ENCODE measurements at places on chromosomes 16 and 17. TPM values are rescaled to one million over a fixed set of nuclear protein-coding genes. Genes with fewer than 3 reads are reported as not detected.

TOP2A gene
- 19.6 TPM for total RNA-seq

CD79B gene
- under 0.01 TPM for total RNA-seq

CCR7 gene
- total RNA-seq, result not detected

COG4 gene
- 45.7 TPM for total RNA-seq

KREMEN2 gene
- not detected for total RNA-seq

C16orf86 gene
- total RNA-seq, result 2.0 TPM

CD300E gene
- total RNA-seq, result under 0.01 TPM

CPHXL2 gene
- total RNA-seq, result not detected

CTRL gene
- 2.0 TPM for total RNA-seq

B4GALNT2 gene
- total RNA-seq, result not detected

ASPHD1 gene
- 9.4 TPM for total RNA-seq

LRRC45 gene
- total RNA-seq, result 14.3 TPM

PLA2G10 gene
- total RNA-seq, result not detected

HBA2 gene
- 823 TPM for total RNA-seq

KCNJ18 gene
- total RNA-seq, result not detected

RAP1GAP2 gene
- 25.3 TPM for total RNA-seq

SLC35G6 gene
- not detected for total RNA-seq

CACNG3 gene
- 3.3 TPM for total RNA-seq

CCL8 gene
- total RNA-seq, result not detected

PITPNM3 gene
- total RNA-seq, result 10.6 TPM

KRTAP17-1 gene
- not detected for total RNA-seq

SHISA6 gene
- 2.4 TPM for total RNA-seq

CTF1 gene
- 0.41 TPM for total RNA-seq

PARD6A gene
- total RNA-seq, result 9.4 TPM

VPS35L gene
- 55.8 TPM for total RNA-seq

CENPV gene
- 97.8 TPM for total RNA-seq

C16orf96 gene
- 0.41 TPM for total RNA-seq

DNAH17 gene
- total RNA-seq, result under 0.01 TPM

MYH2 gene
- total RNA-seq, result not detected

OTOA gene
- total RNA-seq, result 0.41 TPM

OGFOD3 gene
- 15.9 TPM for total RNA-seq

CDRT15L2 gene
- not detected for total RNA-seq

SAMD14 gene
- 21.2 TPM for total RNA-seq

CCL16 gene
- total RNA-seq, result not detected

GPR179 gene
- total RNA-seq, result 1.2 TPM

ZKSCAN2 gene
- 13.9 TPM for total RNA-seq

UTP4 gene
- 39.1 TPM for total RNA-seq

WNK4 gene
- 0.41 TPM for total RNA-seq

KRT9 gene
- not detected for total RNA-seq
